Esophagus muscularis mucosa (tissue), 4 donors: ENCODE measurements at places on chromosomes 6 and 20. TPM values are rescaled to one million over a fixed set of nuclear protein-coding genes. Genes with fewer than 3 reads are reported as not detected.
A peak's percentile ranks its signal among the peaks of the same experiment; 100 is the strongest.

DNA sequence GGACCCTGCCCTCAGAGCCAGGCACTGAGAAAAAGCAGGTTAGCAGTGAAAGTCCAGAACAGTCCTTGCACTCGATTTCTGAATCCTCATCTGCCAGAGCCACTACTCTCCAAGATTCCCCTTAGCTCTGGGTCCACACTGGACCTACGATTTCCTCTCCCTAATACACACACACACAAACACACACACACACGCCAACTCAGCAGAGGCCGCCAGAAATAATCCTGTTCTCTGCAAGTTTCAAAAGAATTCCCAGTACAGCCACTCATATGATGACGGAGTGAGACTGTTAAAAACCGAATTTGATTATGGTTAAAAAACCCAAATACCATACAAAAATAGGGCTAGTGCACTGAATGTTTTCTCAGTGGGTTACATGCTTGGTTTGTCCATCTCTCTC is 90.8 kb downstream of the GMPR start:
- DNase-seq, result no peak
- no peaks in the 10 kb centered on the region for H3K27me3 ChIP-seq
- no peak overlapping the region for H3K4me3 ChIP-seq
- peaks cover 36% of the 10 kb centered on the region for H3K4me1 ChIP-seq

GRCh38 chr6:18400831-18401446 is 13.8 kb downstream of the RNF144B start:
- H3K27ac ChIP-seq, result no peak overlapping the region
- H3K4me3 ChIP-seq, result no peak overlapping the region
- no peaks in the 10 kb centered on the region for H3K27me3 ChIP-seq

GRCh38 chr20:56400001-56400640 is 7.7 kb downstream of the CSTF1 start:
- H3K4me3 ChIP-seq, result no peak overlapping the region
- peaks cover 72% of the 10 kb centered on the region for H3K36me3 ChIP-seq
- H3K27me3 ChIP-seq, result no peaks in the 10 kb centered on the region
- H3K4me1 ChIP-seq, result peaks cover 4% of the 10 kb centered on the region
- no peak for DNase-seq

Gene CCDC28A
- 20.5 TPM for total RNA-seq

Gene DPPA5
- total RNA-seq, result not detected

GRCh38 chr20:24842274-24842917 is 106.7 kb upstream of the CST7 start:
- no peaks in the 10 kb centered on the region for H3K4me1 ChIP-seq
- H3K36me3 ChIP-seq, result no peaks in the 10 kb centered on the region
- no peak overlapping the region for H3K4me3 ChIP-seq
- no peak for DNase-seq
- no peak overlapping the region for H3K27ac ChIP-seq
- H3K27me3 ChIP-seq, result no peaks in the 10 kb centered on the region

- H3K4me1 ChIP-seq, result no peaks in the 10 kb centered on the region
- no peaks in the 10 kb centered on the region for H3K27me3 ChIP-seq
- no peak overlapping the region for H3K4me3 ChIP-seq
- DNase-seq, result no peak
Measured at GRCh38 chr6:133774356-133774755, 114.6 kb upstream of the TCF21 start.

- H3K27me3 ChIP-seq, result no peaks in the 10 kb centered on the region
- no peak overlapping the region for H3K27ac ChIP-seq
- H3K4me1 ChIP-seq, result no peaks in the 10 kb centered on the region
- no peaks in the 10 kb centered on the region for H3K36me3 ChIP-seq
- DNase-seq, result no peak
Measured at GRCh38 chr6:25907475-25908014, 22.9 kb downstream of the SLC17A2 start.

- H3K4me3 ChIP-seq, result no peak overlapping the region
- DNase-seq, result no peak
- no peaks in the 10 kb centered on the region for H3K36me3 ChIP-seq
- no peak overlapping the region for H3K27ac ChIP-seq
- no peaks in the 10 kb centered on the region for H3K27me3 ChIP-seq
Measured at GRCh38 chr6:150729188-150729748, 129.6 kb downstream of the PLEKHG1 start.

GRCh38 chr20:40942006-40942405 is 86.6 kb upstream of the TOP1 start:
- no peak for DNase-seq
- H3K27me3 ChIP-seq, result no peaks in the 10 kb centered on the region
- H3K4me3 ChIP-seq, result no peak overlapping the region
- no peaks in the 10 kb centered on the region for H3K36me3 ChIP-seq

Gene NFYA
- total RNA-seq, result 11.4 TPM

DNA sequence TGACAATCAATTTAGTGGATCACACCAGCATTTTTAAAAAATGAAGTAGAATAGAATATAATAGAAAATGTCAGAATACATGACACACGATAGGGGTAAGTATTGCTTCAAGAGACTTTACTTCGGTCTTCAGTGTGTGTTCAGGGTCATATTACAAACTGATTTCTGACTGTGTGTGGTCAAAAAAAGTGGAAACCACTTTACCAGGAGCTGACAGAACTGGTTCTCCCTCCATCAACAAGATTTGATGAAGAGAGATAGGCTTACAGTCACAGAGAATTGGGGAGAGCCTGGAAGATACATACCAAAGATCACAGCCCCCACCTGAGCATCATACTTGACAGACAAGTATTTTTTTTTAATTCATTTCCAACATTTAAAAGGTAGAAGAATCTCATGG is 21.7 kb downstream of the ARMC2 start:
- DNase-seq, result no peak
- H3K27ac ChIP-seq, result no peak overlapping the region
- H3K36me3 ChIP-seq, result peaks cover 4% of the 10 kb centered on the region
- peaks cover 10% of the 10 kb centered on the region for H3K4me1 ChIP-seq

Gene FAM209B
- total RNA-seq, result not detected

DNA sequence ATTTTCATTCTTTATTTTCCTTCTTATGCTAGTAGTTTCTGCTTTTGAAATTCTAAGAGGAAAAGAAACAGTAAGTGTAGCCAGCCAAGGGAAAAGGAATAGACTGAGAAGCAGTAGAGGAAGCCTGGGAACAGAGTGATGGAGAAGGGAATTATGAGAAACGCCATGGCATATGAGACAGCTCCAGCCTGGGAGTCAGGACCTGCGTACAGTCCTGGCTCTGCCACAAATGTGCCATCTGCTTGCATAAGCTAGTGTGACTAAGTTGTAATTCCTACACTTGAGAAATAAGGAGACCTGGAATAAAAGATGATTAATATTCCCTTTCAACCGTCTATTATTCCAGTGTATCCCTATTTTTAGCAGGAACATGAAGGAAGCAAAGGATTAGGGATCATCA is 47.5 kb downstream of the OSTM1 start:
- no peak for DNase-seq
- no peaks in the 10 kb centered on the region for H3K4me1 ChIP-seq
- H3K36me3 ChIP-seq, result no peaks in the 10 kb centered on the region
- no peaks in the 10 kb centered on the region for H3K27me3 ChIP-seq
- no peak overlapping the region for H3K27ac ChIP-seq
- H3K4me3 ChIP-seq, result no peak overlapping the region

- DNase-seq, result no peak
- H3K4me1 ChIP-seq, result no peaks in the 10 kb centered on the region
- no peaks in the 10 kb centered on the region for H3K27me3 ChIP-seq
- H3K36me3 ChIP-seq, result no peaks in the 10 kb centered on the region
- no peak overlapping the region for H3K27ac ChIP-seq
- H3K4me3 ChIP-seq, result no peak overlapping the region
Measured at GRCh38 chr6:157644043-157644810, 178.8 kb upstream of the SNX9 start.

DNA sequence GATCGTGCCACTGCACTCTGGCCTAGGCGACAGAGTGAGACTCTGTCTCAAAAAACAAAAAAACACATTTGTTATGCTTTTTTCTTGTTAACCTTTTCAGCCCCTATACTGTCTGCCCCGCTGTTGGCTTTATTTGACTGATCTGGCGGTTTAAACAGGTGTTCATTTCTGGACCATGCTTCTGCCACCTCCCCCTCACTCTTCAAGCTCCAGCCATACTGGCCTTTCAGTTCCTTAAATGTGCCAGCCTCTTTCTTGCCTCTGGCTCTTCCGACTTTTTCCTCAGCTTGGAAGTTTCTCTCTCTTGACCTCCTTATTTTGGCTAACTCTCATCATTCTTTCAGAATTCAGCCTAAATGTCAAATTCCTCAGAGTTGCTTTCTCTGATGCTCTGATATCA is 35.2 kb upstream of the TXLNB start:
- no peaks in the 10 kb centered on the region for H3K27me3 ChIP-seq
- no peaks in the 10 kb centered on the region for H3K4me1 ChIP-seq
- no peak for DNase-seq
- no peaks in the 10 kb centered on the region for H3K36me3 ChIP-seq
- no peak overlapping the region for H3K4me3 ChIP-seq
- H3K27ac ChIP-seq, result no peak overlapping the region

DNA sequence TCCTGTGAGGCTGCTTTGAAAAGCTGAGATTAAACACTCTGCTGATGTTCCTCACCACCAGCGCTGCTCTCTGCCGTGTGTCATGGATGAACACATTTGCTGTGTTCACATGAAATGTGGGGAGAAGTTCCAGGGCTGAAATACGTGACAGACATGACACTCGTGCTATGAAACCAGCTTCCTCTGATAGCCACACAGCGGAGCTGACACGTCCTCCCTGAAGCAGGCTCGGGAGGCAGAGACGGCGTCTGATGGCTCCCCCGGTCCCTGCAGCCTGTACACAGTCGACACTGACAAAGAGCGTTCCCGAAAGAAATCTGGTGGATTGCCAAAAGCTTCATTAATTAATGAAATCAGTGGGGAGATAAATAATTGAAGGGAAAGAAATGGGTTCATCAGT is 17.5 kb downstream of the AGPAT4 start:
- no peak overlapping the region for H3K4me3 ChIP-seq
- H3K27ac ChIP-seq, result no peak overlapping the region
- H3K36me3 ChIP-seq, result peaks cover 7% of the 10 kb centered on the region
- peaks cover 18% of the 10 kb centered on the region for H3K4me1 ChIP-seq
- DNase-seq, result no peak

Gene TBC1D22B
- total RNA-seq, result 10.2 TPM

DNA sequence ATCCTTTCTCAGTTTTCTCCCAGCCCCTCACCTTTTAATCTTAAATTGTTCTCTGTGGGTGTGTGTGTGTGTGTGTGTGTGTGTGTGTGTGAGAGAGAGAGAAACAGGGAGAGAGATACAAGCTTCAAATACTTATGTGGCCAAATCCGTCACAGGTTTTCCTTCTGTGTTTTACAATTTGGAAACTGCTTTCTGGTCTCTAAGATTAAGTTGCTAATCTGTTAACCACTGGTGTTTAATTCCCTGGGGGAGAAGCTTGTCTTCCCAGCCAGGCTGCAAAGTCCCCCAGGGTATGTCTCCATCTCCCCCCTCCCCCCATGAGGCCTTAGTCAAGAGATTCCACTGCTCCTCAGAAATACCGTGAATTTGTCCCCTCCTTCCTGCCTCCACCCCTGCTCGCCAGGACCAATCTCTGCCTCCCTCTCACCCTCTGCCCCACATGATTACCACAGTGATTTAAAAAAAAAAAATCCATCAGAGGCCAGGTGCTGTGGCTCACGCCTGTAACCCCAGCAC is 49.0 kb downstream of the RIPOR3 start:
- no peaks in the 10 kb centered on the region for H3K27me3 ChIP-seq
- H3K27ac ChIP-seq, result peak overlapping the region; percentile 22
- no peaks in the 10 kb centered on the region for H3K36me3 ChIP-seq
- DNase-seq, result no peak

Gene LTV1
- total RNA-seq, result 19.5 TPM
